Left hindlimb (tissue), 1 donor: ENCODE measurements at places on chromosomes 6 and 20.

DNA sequence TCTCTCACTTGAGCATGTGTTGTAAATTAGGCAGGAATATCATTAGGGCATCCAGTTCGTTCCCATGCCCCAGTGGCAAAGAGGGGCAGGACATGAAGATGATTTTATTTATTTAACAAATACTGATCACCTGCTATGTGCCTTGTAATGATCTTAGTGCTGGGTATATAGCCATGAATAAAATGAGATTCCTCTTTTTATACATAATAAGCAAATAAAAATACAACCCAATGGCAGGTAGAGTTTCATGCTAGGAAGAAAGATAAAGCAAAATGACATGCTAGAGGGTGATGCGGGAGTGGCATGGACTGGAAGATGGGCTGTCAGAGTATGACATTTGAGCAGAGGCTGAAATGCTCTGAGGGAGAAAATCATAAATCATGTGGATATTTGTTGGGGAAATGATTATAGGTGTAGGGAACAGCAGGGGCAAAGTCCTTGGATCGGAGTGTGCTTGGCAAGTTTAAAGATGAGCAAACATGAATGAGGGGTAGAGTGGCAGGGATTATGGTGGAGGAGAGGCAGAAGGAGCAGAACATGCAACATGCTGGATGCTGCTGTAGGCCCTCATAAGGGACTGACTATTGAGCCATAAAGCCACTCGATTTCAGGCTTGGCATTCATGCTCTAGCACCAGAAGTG, 342.1 kb downstream of the PLCB1 start:
- no peak for DNase-seq

DNA sequence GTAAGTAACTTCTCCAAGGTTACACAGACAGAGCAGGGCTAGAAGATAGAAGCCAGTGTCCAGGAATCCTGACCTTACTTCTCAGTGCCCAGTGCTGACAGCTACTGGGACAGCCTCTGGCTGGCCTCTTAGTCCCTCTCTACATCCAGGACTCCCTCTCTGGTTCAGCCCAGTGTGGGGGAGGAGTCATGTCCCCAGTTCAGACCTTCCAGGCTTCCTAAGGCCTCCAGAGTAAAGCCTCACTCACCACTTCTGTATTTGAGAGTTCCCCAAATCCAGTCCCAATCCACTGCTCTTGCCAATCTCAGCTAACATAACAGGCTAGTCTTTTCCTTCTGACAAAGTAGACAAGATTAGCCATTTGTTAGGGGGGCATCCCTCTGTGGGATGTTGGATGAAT, 36.9 kb upstream of the EPB41L1 start:
- DNase-seq = no peak

- peak; percentile 51 for DNase-seq
These were observed 139.4 kb upstream of the TENT5A start for GRCh38 chr6:81891874-81892273.

DNA sequence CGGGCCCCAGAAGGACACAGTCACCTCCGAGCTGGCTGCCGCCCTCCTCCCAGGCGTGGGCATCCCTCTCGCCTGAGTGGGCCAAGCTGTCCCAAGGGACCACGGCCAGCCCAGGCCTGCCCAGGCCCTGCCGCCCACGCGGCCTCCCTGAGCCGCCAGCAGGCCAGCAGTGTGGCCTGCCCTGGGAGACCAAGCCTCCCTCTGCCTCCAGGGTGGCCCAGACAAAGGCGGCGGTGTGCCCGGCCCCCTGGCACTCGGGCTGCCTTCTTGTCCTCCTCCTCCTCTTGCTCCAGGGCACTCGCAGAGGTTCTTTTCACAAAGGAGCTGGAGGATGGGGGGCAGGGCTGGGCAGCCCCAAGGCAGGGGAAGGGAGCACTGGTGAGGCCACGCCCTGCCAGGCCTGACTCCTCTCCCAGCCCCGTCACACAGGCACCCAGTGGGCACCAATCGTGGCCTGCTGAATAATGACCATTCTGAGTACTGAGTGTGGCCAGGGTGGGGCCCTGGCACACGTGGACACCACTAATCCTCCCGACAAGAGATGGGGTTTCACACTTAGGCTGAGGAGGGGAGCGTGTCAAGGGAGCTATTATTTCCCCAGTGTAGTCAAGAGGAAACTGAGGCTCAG, 25.3 kb downstream of the NOL4L start:
- no peak for DNase-seq

DNA sequence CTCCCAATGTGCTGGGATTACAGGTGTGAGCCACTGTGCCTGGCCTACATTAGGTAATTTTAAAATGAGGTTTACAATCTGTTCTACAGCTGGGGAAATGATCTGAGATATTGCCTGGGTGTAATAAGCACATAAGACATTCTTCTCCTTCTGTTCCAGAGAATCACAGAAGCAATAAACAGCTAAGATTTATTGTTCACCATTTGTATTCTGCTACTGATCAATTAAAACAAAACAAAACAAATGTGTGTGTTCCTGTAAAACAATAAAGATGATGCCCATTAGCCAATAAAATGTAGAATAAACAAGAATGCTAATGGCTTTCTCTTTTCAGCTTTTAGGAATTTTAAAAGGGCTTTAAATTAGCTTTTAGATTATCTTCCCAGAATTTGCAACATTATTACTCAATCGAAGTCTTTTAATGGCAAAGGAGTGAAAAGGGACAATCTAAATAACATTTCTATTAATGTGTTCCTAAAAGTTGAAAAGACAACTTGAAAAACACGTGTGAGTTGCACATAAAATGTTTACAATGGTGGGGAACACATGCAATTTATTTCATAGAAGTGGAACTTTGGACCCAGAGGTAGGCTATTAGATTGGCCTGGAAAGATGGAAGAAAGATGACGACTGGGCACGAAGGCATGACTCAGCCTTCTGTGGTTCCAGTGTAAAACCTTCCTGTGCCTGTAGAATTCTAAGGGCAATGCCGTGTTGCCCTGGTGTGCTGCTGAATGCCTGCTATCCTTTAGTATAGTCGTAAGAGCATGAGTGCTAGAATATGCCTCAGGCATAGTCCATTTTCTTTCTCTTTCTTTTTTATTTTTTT, 29.0 kb upstream of the DEK start:
- DNase-seq = no peak

GRCh38 chr6:40460380-40460779, 126.8 kb downstream of the LRFN2 start:
- no peak for DNase-seq

DNA sequence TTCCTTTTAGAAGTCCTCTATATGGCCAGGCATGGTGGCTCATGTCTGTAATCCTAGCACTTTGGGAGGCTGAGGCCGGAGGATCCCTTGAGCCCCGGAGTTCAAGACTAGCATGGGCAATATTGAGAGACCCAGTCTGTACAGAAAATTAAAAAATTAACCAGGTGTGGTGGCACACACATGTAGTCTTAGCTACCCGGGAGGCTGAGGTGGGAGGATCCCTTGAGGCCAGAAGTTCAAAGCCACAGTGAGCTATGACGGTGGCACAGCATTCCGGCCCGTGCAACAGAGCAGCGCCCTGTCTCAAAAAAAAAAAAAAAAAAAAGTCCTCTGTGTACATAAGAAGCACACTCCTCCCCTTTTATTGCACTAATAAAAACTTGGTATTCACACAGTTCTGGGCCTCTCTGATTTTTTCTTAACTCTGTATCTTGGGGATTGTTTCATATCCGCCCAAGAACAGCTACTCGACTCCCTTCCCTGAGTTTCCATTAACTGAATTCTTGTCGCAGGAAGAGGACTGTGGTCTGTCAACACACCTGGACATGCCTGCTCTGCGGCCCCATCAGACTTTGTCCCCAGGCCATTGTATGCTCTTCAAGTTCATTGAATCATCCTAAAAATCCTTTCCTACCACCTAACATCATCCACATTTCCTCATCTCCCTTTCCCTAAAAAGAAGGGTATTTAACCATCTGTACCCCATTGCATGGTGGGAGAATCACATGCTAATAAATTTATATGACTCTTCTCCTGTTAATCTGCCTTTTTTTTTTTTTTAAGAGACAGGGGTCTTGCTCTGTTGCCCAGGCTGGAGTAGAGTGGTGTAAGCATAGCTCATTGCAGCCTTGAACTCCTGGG, 25.9 kb upstream of the PPP1R3G start:
- no peak for DNase-seq

DNA sequence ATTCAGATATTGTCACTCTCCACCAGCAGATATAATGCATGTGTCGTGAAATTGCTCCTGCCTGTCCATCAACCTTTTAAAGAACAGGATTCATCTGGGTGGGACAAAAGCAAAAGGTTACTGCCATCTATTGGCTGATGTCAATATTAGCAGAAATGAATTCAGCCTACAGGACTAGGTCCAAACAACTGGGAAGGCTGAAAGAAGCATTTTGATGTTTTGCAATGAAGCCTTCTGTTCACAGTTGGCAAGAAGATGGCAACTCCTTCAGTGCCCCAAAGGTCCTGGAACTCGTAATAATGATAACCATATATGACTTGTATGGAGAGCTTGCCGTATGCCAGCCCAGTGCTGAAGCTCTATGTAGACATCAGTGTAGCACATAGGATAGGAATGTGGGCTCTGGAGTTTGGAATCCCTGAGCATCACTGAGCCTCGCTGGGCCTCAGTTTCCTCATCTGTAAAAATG, 7.5 kb downstream of the BCAS1 start:
- no peak for DNase-seq

- DNase-seq = no peak
These were observed at the start of gene TP53TG5 for GRCh38 chr20:45378191-45378590. TP53TG5 (minus strand) TSS chr20:45378325; CDS start chr20:45378236, 89 bp downstream.
